ENCODE measurements at places on chromosomes 12 and 14.

GRCh38 chr14:74571901-74572725, 39.9 kb downstream of the LTBP2 start:
- peak; percentile 18 for DNase-seq

- DNase-seq = no peak
Observed at GRCh38 chr14:105389976-105390848, 8.1 kb upstream of the TEX22 start.

- DNase-seq = no peak
Observed at GRCh38 chr12:115349711-115350110, 665.7 kb upstream of the TBX3 start.

DNA sequence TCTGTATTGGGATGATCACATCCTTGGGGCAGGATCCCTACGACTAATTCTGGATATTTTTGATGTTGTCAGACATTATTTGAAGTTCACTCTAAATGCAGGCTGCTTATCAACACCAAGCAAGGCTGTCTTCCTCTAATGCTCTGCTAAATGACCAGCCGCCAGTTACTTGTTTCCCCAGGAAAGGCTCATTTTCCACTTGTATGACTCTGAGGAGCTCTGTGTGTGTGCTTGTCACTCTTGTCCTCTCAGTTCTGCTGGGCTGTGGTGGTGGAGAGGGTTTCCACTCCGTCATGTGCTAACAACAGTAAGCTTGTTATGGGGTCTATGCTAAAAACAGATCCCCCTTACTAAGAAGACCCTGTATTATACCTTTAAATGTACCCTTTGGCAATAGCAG, 42.1 kb downstream of the ATL1 start:
- no peak for DNase-seq

- DNase-seq = no peak
Observed at GRCh38 chr14:51951656-51952055, 37.7 kb upstream of the RTRAF start.

DNA sequence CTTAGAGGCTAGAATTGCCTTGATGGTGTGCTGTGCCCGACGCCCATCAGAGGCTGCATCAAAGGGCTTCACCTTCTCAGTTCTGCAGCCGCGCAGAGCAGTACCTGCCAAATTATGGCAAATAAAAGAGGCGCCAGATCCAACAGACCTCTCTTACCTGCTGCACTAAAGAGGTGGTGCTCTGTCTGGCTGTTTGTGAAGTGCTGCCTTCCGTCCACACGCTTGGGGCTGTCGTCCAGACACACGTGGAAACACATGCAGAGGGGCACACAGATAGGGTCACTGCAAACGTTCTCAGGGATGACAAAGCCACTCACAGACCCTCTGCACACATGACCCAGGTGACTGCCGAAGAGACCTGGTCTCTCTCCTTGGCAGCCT, 617.5 kb downstream of the VRK1 start:
- DNase-seq = no peak

- peak; percentile 84 for DNase-seq
Observed at GRCh38 chr14:105489542-105490266, 1.3 kb upstream of the TEDC1 start.

DNA sequence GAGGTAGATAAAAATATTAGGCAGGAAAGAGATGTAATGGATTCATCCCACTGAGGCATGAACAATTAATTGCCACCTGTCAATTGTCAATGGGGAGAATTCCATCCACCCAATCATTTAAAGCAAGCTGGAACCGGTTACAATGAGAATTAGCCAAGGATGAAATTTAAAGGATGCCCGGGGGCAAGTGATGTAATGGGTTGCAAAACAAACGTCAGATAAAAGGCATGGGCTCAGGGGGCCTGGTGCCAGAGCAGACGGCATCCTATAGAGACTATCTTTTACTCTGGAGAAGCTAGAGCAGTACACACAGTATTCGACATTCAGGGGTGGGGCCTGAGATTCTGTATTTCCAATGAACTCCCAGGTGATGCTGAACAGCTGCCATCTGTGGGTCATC, 80.5 kb upstream of the ZFP36L1 start:
- no peak for DNase-seq

- DNase-seq = no peak
Observed at GRCh38 chr14:98953551-98954348, 318.2 kb downstream of the BCL11B start.

DNA sequence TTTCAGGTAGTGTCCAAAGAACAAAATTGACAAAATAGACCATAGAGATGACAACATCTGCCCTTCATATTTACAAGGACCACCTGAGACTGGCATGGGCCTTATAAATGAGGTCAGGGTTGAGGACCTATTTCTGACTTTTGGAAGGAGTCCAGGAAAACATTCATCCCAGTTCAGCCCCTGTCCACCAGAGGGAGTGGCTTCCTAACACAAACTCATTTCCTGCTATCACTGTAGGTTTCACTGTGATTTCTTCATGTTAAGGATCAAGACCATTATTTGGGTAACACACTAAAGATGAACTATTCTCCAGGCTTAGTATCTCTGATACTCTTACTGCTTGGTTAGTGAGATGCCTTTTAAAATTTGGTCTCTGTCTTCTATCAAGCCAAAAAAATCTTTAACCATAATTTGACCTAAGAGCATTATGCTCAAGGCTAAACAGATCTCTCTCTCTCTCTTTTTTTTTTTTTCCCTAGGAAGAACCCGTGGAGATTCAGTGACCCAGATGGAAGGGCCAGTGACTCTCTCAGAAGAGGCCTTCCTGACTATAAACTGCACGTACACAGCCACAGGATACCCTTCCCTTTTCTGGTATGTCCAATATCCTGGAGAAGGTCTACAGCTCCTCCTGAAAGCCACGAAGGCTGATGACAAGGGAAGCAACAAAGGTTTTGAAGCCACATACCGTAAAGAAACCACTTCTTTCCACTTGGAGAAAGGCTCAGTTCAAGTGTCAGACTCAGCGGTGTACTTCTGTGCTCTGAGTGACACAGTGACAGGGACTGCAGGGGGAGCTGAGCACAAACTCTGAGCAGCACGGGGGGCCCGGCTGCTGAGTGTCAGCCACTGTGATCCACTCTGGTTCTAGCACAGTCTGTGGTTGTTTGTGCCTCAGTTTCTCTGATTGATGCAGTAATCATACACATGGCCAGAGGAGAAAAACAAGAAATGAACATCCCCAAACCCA, 267.6 kb upstream of the OR4E1 start:
- no peak for DNase-seq

- DNase-seq = peak; percentile 10
Observed at GRCh38 chr12:42094277-42094676, 50.4 kb downstream of the GXYLT1 start.

DNA sequence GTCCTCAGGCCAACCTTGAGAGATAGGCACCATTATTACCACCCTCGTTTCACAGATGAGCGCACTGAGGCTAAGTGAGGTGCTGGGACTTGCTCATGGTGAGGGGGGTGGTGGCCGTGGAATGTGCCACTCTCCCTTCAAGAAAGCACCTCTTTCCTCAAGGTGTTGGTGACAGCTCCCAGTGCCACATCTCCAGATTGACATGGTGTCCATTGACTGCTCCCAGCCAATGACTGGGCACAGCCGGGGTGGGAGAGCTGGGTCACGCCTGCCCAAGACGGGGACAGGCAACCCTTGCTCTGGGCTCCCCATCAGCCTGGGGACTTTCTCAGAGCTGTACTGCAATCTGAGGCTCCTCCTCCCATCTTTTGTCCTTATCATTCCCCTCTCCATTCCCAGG, 21.0 kb upstream of the MYL2 start:
- no peak for DNase-seq

GRCh38 chr14:68814539-68815297, 21.9 kb upstream of the ZFP36L1 start:
- DNase-seq = no peak

Measured in T-helper 2 cell treated with Interferon-gamma antibody and Interleukin-4, amounts not matched to agents 5 μg/mL and 100 μg/mL, for 36 hours (primary cell).